Progenitor cell of endocrine pancreas (in vitro differentiated cells): ENCODE measurements at places on chromosomes 11 and 22. TPM values are rescaled to one million over a fixed set of nuclear protein-coding genes. Genes with fewer than 3 reads are reported as not detected.

Gene MPPED2
- total RNA-seq, result 25.9 and 32.8 TPM in 2 replicates

GRCh38 chr22:28006271-28006670 lies 87.2 kb upstream of the PITPNB start:
- H3K4me3 ChIP-seq, result no peak overlapping the region
- no peak for DNase-seq
- no peaks in the 10 kb centered on the region for H3K27me3 ChIP-seq
- no peaks in the 10 kb centered on the region for H3K36me3 ChIP-seq
- no peaks in the 10 kb centered on the region for H3K4me1 ChIP-seq

Gene OR6X1
- not detected in 2 replicates for total RNA-seq

DNA sequence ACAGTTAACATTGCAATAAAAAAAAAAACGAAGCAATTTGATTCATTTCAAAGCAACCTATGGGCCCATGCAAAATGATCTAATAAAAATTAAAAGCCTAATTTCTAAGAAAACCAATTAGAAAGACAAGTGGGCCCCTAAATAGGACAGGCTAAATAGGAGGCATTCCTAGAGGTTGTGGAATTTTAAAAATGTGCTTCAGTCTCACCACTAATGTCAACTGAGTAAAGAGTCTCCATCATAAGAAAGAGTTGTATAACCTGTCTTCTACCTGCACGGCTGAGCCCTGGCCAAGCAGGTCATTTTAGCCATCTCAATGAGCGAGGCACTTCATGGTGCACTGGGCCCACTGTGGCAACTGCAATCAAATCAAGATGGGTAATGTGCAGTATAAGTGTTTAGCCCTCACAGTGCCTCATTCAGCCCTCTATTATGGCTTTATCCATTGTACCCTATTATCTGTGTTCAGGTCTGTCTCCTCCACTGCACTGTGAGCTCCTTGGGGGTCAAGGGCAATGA lies 76.4 kb downstream of the PRSS23 start:
- no peak overlapping the region for H3K27ac ChIP-seq
- no peak overlapping the region for H3K4me3 ChIP-seq
- peaks cover 5% of the 10 kb centered on the region for H3K36me3 ChIP-seq
- DNase-seq, result no peak
- no peaks in the 10 kb centered on the region for H3K27me3 ChIP-seq

DNA sequence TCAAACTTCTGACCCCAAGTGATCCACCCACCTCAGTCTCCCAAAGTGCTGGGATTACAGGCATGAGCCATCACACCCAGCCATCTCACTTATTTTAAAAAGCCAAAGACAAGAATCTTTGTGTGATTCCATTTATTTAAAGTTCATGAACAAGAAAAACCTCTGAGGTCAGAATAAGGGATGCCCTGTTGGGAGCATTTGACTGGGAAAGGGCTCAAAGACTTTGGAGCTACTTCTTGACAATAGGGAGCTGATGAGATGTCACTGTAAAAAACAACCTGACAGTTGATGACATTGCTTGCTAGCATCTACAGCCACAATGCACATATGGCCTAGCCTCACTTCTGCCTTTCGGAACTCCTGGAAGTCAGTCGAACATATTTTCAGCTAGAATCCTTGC lies 5.1 kb upstream of the ZNF280B start:
- H3K4me1 ChIP-seq, result peaks cover 2% of the 10 kb centered on the region
- no peak for DNase-seq
- H3K4me3 ChIP-seq, result no peak overlapping the region
- H3K36me3 ChIP-seq, result peaks cover 3% of the 10 kb centered on the region
- H3K27me3 ChIP-seq, result peaks cover 44% of the 10 kb centered on the region

DNA sequence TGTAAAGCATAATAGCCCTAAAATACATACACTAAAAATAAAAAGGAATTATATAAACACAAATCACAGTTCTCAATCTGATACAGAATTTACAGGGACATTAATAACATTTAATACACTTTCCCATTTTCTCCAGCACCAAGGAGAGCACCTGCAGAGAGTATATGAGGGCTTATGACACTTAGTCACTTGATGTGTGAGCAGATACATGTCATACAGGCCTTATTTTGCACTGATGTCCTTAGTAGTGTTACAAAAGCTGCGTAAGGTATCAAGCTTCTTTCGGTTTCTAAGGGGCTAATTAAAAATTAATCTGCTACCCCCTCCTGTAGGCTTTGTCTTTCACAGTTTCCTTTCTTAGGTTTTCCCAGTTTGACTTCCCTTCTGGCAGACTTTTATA lies 61.3 kb downstream of the TRIM44 start:
- DNase-seq, result no peak
- no peaks in the 10 kb centered on the region for H3K4me1 ChIP-seq
- H3K4me3 ChIP-seq, result no peak overlapping the region
- H3K36me3 ChIP-seq, result peaks cover 18% of the 10 kb centered on the region

DNA sequence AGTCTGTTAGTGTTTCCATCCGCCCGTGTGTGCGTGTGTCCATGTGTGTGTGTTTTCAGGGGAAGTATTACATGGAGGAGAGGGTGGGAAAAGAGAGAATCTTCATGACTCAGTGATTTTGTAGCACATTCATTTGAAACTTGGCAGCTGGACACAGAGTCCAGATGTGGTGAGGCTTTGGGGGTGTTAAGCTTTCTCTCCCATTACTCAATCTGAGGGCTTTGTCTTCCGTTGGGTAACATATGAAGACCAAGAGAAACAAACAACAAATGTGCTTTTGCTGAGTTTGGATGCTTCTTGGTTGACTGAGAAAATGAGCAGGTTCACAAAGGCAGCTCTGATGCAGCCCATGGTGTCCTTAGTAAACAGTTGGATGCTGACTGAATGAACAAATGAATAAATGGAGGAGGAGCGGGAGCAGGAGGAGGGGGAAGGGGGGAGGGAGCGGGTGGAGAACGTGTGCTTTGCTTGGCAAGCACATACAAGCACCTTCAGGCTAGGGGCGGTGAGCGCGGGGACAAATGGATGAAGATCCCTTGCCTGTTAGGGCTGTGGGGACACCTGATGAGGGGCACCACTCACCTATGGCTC lies 104.3 kb downstream of the ST3GAL4 start:
- no peaks in the 10 kb centered on the region for H3K4me1 ChIP-seq
- no peak overlapping the region for H3K4me3 ChIP-seq
- DNase-seq, result no peak

DNA sequence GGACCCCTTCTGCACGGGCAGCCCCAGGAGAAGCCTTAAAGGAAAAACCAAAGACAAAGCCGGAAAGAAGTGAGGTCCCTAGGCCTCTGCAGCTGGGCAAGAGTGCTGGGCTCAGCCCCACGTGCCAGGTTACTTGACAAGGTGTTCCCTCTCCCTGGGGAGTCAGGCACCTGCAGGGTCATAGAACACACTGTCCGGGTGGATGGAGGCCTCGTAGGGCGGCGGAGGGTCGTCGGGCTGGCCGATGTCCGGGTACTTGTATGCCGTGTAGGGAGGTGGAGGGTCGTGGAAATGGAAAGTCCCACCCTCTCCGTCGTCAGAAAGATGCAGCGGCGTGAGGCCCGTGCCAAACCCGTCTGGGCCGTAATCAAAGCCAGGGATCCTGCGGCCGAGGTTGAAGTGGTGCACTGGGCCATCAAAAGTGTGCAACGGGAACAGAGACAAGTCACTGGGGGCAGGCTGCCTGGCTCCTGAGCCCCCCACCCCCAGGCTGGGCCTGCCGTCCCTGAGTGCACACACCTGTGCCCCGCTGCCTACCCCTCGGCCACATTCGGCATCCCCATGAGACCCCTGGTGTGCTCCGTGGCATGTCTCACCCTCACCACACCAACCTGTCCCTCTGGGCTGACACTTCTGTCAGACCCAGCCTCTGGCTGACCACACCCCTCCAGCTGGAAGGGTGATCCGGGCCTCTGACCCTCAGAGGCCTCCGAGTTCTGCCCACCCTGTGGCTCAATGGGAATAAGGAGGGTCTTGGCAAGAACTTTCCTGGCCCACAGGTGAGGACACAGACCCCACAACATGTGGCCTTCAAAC lies 81.1 kb downstream of the DGCR2 start:
- H3K27me3 ChIP-seq, result no peaks in the 10 kb centered on the region
- peaks cover 10% of the 10 kb centered on the region for H3K36me3 ChIP-seq
- H3K27ac ChIP-seq, result no peak overlapping the region
- H3K4me1 ChIP-seq, result peaks cover 2% of the 10 kb centered on the region
- no peak overlapping the region for H3K4me3 ChIP-seq
- no peak for DNase-seq

- DNase-seq, result no peak
- peaks cover 3% of the 10 kb centered on the region for H3K27me3 ChIP-seq
- no peaks in the 10 kb centered on the region for H3K4me1 ChIP-seq
- no peaks in the 10 kb centered on the region for H3K36me3 ChIP-seq
These were observed 18.3 kb upstream of the DDX17 start for GRCh38 chr22:38524429-38524828.

- DNase-seq, result no peak
- no peak overlapping the region for H3K4me3 ChIP-seq
- no peaks in the 10 kb centered on the region for H3K27me3 ChIP-seq
- H3K4me1 ChIP-seq, result peaks cover 18% of the 10 kb centered on the region
- no peak overlapping the region for H3K27ac ChIP-seq
- H3K36me3 ChIP-seq, result peaks cover 13% of the 10 kb centered on the region
These were observed 32.7 kb downstream of the PRDM10 start for GRCh38 chr11:129969920-129970319.

Gene PRAME
- total RNA-seq, result not detected in 2 replicates

DNA sequence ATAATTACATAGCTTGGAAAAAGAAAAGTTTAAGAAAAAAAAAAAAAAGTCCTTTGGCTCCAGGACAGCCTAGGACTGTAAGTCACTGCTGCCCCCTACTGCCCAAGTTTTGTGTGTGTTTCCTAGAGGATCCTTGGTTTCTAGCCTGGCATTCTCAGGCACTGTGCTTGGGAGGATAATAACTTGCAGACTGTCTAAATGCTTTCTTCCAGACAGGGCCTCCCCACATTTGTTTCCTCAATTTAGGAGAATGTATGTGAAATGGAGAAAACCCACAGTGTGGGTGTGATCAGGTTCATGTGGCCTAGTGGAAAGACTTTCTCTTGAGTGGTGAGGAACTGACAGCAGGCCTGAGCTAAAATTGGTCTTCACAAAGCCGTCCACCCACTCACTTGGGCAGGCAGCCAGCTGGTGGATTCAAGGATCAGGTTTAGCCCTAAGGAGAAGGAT lies 191.0 kb downstream of the NAV2 start:
- peak; percentile 66 for DNase-seq
- no peaks in the 10 kb centered on the region for H3K27me3 ChIP-seq
- no peak overlapping the region for H3K27ac ChIP-seq
- peaks cover 21% of the 10 kb centered on the region for H3K4me1 ChIP-seq
- H3K36me3 ChIP-seq, result peaks cover 5% of the 10 kb centered on the region

- H3K4me1 ChIP-seq, result no peaks in the 10 kb centered on the region
- H3K27me3 ChIP-seq, result no peaks in the 10 kb centered on the region
- H3K4me3 ChIP-seq, result no peak overlapping the region
- no peak overlapping the region for H3K27ac ChIP-seq
These were observed 720.1 kb downstream of the DLG2 start for GRCh38 chr11:84906995-84907394.

DNA sequence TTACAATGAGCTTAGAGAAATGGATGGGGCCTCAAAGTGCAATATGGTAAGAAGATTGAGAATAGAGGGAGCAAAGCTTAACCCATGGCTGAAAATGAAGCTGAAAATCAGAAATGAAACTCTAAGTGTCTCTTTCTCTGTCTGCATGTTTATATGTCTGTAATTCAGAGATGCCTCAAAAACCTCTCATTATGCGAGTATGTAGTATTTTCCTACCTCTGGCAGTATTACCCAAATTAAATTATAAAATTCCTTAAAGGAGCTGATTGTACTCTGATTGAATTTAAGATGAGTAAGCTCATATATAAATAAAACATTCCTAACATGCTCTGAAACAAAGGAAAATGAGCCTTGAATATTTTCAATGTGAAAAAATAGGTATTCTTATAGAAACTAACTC lies 39.8 kb upstream of the PRSS23 start:
- H3K4me3 ChIP-seq, result no peak overlapping the region
- H3K27me3 ChIP-seq, result no peaks in the 10 kb centered on the region
- H3K4me1 ChIP-seq, result no peaks in the 10 kb centered on the region
- DNase-seq, result no peak
- H3K27ac ChIP-seq, result no peak overlapping the region

Gene KCNC1
- total RNA-seq, result 0.67 and 1.2 TPM in 2 replicates

Gene BANF1
- 200 and 222 TPM in 2 replicates for total RNA-seq

DNA sequence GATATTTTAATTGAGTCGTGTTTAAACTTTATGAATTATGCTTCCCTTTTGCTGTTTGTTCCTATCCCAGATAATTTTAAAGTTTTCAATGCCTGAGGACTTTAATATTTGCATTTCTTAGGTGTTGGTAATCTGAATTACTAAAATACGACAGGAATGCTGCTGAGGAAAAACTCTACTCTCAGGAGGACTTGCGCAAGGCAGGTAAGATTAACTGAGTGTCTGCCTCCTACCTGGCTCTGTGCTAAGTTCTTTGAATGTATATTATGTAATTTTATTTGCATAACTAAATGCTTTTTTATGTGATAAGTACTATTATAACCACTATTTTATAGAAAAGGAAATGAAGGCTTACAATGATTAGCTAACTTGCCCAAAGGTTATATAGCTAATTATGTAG lies 2.7 kb upstream of the KCNA4 start:
- H3K4me1 ChIP-seq, result peaks cover 5% of the 10 kb centered on the region
- peaks cover 48% of the 10 kb centered on the region for H3K27me3 ChIP-seq
- no peak overlapping the region for H3K4me3 ChIP-seq
- H3K27ac ChIP-seq, result no peak overlapping the region
- no peaks in the 10 kb centered on the region for H3K36me3 ChIP-seq

Gene CST6
- not detected in 2 replicates for total RNA-seq

Gene TUG1
- 142 and 146 TPM in 2 replicates for total RNA-seq

GRCh38 chr22:29870574-29870973 lies 12.4 kb upstream of the MTMR3 start:
- peaks cover 8% of the 10 kb centered on the region for H3K4me1 ChIP-seq
- peaks cover 7% of the 10 kb centered on the region for H3K27me3 ChIP-seq
- DNase-seq, result no peak
- no peak overlapping the region for H3K4me3 ChIP-seq

Gene AMOTL1
- total RNA-seq, result 44.8 and 45.8 TPM in 2 replicates

DNA sequence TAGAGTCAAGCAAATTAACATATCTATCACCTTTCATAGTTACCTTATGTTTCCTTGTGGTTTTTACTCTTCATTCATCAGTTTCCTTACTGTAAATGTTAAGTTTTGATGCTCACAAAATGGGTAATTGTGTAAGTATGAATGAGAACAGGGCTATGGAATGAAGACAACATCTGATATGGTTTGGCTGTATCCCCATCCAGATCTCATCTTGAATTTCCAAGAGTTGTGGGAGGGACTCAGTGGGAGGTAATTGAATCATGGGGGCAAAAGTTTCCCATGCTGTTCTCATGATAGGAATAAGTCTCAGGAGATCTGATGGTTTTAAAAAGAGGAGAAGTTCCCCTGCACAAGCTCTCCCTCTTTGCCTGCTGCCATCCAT lies 107.6 kb downstream of the CCDC34 start:
- no peak for DNase-seq
- H3K27me3 ChIP-seq, result no peaks in the 10 kb centered on the region
- H3K4me1 ChIP-seq, result no peaks in the 10 kb centered on the region
- H3K36me3 ChIP-seq, result no peaks in the 10 kb centered on the region
- no peak overlapping the region for H3K27ac ChIP-seq
